ENCODE measurements at places on chromosomes 13 and 19. TPM values are rescaled to one million over a fixed set of nuclear protein-coding genes. Genes with fewer than 3 reads are reported as not detected.

The S1PR5 gene
- total RNA-seq: 1.1 TPM

The ZNF793 gene
- total RNA-seq: 3.5 TPM

The PGLYRP1 gene
- not detected for total RNA-seq

The TGFBR3L gene
- 5.1 TPM for total RNA-seq

The ZNF625 gene
- total RNA-seq: 4.6 TPM

The CRLF1 gene
- total RNA-seq: not detected

The KCTD12 gene
- total RNA-seq: 14.3 TPM

The TBXA2R gene
- 3.0 TPM for total RNA-seq

The GFY gene
- not detected for total RNA-seq

DNA sequence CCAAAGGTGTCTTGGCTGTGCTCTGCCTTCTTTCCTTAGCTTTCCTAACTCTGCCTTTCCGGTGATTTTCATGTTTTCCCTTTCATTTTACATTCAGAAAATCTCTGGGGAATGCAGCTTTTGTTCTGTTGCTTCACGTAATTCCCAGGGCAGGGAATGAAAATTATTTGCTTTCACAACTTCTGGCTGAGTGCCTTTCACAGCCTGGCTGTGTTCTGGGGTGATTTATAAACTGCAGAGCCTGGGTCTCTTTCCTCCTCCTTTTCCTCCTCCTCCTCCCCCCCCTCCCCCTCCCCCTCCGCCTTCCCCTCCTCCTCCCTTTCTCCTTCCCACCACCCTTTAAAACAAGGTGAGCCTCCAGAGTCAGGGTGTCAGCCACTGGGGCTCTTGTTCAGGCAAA, 84.3 kb downstream of the RNASEH2B start:
- H3K27me3 ChIP-seq: no peaks in the 10 kb centered on the region
- H3K4me3 ChIP-seq: no peak overlapping the region
- DNase-seq: no peak
- H3K4me1 ChIP-seq: peaks cover 19% of the 10 kb centered on the region
- H3K27ac ChIP-seq: no peak overlapping the region

DNA sequence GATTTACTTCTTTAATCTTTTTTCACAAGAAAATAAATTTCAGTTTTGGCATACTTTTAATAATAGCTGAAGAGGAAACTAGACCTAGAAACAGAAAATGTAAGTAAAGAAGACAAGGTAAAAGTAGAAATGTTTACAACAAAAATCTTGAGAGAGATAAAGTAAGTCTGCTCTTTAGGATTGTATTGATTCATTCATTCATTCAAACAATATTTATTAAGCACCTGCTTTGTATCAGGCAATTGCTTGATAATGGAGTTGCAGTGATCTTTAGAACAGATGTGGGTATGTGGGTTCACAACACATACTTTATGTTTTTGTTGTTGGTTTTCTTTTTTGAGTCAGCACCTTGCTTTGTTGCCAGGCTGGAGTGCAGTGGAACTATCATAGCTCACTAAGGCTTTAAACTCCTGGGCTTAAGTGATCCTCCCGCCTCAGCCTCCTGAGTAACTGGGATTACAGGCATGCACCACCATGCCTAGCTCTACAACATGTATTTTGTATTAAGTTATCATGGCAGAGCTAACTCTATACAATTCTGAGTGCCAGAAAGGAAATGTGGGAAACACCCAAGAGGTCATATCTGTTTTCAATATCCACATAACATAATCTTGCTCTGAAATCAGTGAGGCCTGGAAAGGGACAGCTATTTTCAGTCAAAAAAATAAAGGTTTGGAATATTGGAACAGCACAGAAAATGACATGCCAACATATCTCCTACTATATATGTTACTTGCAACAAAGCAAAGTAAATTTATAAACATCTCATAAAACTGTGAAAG, 8.8 kb upstream of the SPART start:
- no peak for DNase-seq
- H3K36me3 ChIP-seq: no peaks in the 10 kb centered on the region
- peaks cover 4% of the 10 kb centered on the region for H3K27me3 ChIP-seq
- H3K4me1 ChIP-seq: no peaks in the 10 kb centered on the region
- H3K4me3 ChIP-seq: no peak overlapping the region

GRCh38 chr13:43661161-43661830, 125.5 kb downstream of the ENOX1 start:
- H3K27ac ChIP-seq: no peak overlapping the region
- H3K27me3 ChIP-seq: peaks cover 6% of the 10 kb centered on the region
- no peak for DNase-seq
- H3K4me3 ChIP-seq: no peak overlapping the region

GRCh38 chr19:5017235-5017634, 48.3 kb downstream of the KDM4B start:
- H3K27ac ChIP-seq: no peak overlapping the region
- DNase-seq: no peak
- no peaks in the 10 kb centered on the region for H3K27me3 ChIP-seq
- no peaks in the 10 kb centered on the region for H3K4me1 ChIP-seq

- H3K4me3 ChIP-seq: no peak overlapping the region
- no peaks in the 10 kb centered on the region for H3K4me1 ChIP-seq
- no peak overlapping the region for H3K27ac ChIP-seq
- no peaks in the 10 kb centered on the region for H3K36me3 ChIP-seq
- no peaks in the 10 kb centered on the region for H3K27me3 ChIP-seq
- no peak for DNase-seq
These were observed 373.6 kb downstream of the FGF14 start for GRCh38 chr13:102028206-102028605.

- no peak for DNase-seq
- H3K4me3 ChIP-seq: no peak overlapping the region
- no peaks in the 10 kb centered on the region for H3K27me3 ChIP-seq
- H3K27ac ChIP-seq: no peak overlapping the region
- no peaks in the 10 kb centered on the region for H3K36me3 ChIP-seq
These were observed 344.9 kb upstream of the KLF12 start for GRCh38 chr13:74479124-74479523.

- H3K27ac ChIP-seq: no peak overlapping the region
- no peaks in the 10 kb centered on the region for H3K4me1 ChIP-seq
- DNase-seq: no peak
- no peaks in the 10 kb centered on the region for H3K27me3 ChIP-seq
- no peaks in the 10 kb centered on the region for H3K36me3 ChIP-seq
These were observed 1150.2 kb upstream of the PCDH9 start for GRCh38 chr13:68380041-68380973.

DNA sequence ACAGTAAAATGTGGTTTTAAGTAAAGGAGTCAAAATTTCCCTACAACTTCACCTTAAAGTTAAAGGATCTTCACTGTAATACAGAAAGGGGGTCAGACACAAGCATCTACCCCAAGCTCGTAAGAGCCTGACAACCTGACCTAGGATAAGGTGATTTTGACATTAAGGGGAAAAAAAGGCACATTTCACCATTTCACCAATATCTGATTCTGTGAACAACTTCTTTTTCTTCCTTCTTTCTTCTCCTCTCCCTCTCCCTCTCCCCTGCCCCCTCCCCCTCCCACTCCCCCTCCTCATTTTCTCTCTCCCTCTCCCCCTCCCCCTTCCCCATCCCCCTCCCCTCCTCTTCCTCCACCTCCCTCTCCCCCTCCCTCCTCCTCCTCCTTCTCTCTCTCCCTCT, 796.7 kb upstream of the ARGLU1 start:
- H3K4me3 ChIP-seq: no peak overlapping the region
- H3K4me1 ChIP-seq: no peaks in the 10 kb centered on the region
- H3K27ac ChIP-seq: no peak overlapping the region
- no peaks in the 10 kb centered on the region for H3K36me3 ChIP-seq
- no peak for DNase-seq
- no peaks in the 10 kb centered on the region for H3K27me3 ChIP-seq

DNA sequence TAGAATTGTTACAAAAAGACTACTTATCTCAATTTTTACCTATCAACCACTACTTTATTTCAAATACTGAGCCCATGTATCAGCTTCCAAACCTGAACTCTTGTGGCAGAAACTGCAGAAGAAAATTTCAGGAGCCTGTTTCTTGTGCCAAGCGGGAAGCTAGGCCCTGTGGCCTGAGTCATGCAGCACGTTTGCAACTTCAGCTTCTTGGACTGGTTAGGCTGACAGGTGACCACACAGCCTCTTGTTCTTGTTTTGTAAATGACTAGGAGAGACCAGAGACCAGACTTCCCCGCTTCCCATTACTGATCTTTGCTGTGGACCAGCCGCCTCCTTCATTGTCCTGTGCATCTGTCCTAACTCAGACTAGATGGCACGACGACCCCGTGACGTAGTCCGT, 3.4 kb upstream of the LAMP1 start:
- H3K27me3 ChIP-seq: peaks cover 30% of the 10 kb centered on the region
- H3K4me1 ChIP-seq: peaks cover 22% of the 10 kb centered on the region
- peaks cover 9% of the 10 kb centered on the region for H3K36me3 ChIP-seq
- no peak overlapping the region for H3K4me3 ChIP-seq
- DNase-seq: no peak

- no peaks in the 10 kb centered on the region for H3K4me1 ChIP-seq
- H3K27ac ChIP-seq: no peak overlapping the region
- DNase-seq: no peak
- peaks cover 11% of the 10 kb centered on the region for H3K27me3 ChIP-seq
- H3K36me3 ChIP-seq: no peaks in the 10 kb centered on the region
These were observed 69.1 kb downstream of the MTUS2 start for GRCh38 chr13:28889086-28889732.

GRCh38 chr13:114025405-114025713, 51.5 kb upstream of the C13orf46 start:
- DNase-seq: no peak
- peak overlapping the region; percentile 52 for H3K27ac ChIP-seq
- no peak overlapping the region for H3K4me3 ChIP-seq

GRCh38 chr19:913080-913748, at the start of gene R3HDM4:
Gene R3HDM4, minus strand, starts transcription at chr19:913219. Its CDS starts 62 bp downstream, at chr19:913157.
- DNase-seq: peak; percentile 85
- peak within 1 kb of the TSS; percentile 89 for H3K27ac ChIP-seq
- peak within 1 kb of the TSS; percentile 78 for H3K4me3 ChIP-seq
- peaks cover 29% of the 10 kb centered on the region for H3K4me1 ChIP-seq
- H3K36me3 ChIP-seq: peaks cover 9% of the 10 kb centered on the region

- DNase-seq: no peak
- peaks cover 36% of the 10 kb centered on the region for H3K36me3 ChIP-seq
These were observed 716 bp upstream of the ZNF420 start for GRCh38 chr19:37077501-37077933.

GRCh38 chr13:50446611-50447010, 396.9 kb downstream of the DLEU7 start:
- no peak overlapping the region for H3K4me3 ChIP-seq
- no peaks in the 10 kb centered on the region for H3K27me3 ChIP-seq
- H3K27ac ChIP-seq: no peak overlapping the region
- no peaks in the 10 kb centered on the region for H3K36me3 ChIP-seq

DNA sequence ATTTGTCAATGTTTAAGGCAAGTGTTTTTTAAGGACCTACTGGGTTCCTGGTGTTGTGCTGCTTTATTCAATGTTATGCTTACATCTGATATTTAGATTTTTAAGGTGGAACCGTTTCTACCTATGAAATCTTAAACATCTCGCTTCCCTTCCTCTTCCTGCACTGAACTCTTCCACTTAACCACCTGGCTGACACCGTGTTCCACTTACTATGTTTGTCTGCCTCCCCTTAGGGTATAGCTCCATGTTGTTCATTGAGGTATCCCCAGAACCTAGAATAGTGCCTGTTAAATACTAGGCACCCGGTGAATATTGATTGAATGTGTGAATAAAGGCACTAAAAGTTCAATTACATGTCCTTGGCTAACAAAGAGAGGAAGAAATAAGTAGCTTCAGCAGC, 104.9 kb downstream of the RNF17 start:
- peaks cover 20% of the 10 kb centered on the region for H3K27me3 ChIP-seq
- peaks cover 4% of the 10 kb centered on the region for H3K4me1 ChIP-seq
- no peak for DNase-seq
- H3K36me3 ChIP-seq: no peaks in the 10 kb centered on the region
- no peak overlapping the region for H3K27ac ChIP-seq
- no peak overlapping the region for H3K4me3 ChIP-seq

- peaks cover 8% of the 10 kb centered on the region for H3K36me3 ChIP-seq
- H3K4me3 ChIP-seq: peak overlapping the region; percentile 90
- peak overlapping the region; percentile 97 for H3K27ac ChIP-seq
- peaks cover 28% of the 10 kb centered on the region for H3K4me1 ChIP-seq
These were observed 679 bp upstream of the CDADC1 start for GRCh38 chr13:49246850-49247642.

DNA sequence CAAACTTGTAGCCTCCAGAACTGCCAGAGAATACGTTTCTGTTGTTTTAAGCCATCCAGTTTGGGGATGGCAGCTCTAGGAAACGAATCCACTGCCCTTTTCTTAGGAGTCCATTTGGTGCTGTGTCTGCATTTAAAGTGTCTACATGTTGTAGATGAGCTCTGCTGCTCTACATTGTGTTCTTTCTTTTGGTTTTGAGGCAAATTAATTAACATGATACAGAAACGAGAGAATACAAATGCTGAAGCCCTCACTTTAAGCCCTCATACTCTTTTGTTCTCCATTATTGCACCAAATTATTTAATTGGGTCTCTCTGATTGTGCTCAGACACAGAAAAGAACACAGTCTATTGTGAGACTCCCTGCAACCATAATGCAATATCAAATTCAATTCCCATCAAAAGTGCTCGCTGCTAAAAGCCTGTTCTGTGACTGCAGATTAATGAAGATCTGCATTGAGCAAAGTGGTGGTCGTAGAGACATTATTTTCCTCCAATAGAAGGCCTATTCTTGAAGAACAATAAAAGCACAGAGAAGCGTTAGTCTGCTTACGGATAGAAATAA, 166.3 kb upstream of the SOX21 start:
- no peak for DNase-seq
- H3K4me3 ChIP-seq: no peak overlapping the region
- no peaks in the 10 kb centered on the region for H3K4me1 ChIP-seq
- H3K27ac ChIP-seq: no peak overlapping the region

DNA sequence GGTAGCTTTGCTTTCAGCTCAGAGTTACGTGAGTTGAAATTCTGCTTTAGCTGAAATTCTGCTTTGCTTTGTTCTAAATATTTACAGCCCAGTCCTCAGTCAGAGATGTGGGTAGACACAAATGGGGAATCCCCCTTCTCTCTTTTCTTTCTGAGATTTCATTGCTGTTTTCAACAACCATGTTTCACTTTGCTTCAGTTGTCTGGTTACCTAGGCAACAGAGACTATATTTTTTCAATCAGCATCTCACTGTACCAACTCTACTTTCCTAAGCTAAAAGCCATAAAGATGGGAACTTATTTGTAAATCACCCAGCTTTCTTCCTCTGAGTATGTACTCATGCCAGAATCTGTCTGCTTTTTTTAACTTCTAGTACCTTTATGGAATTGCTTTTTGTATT, 509.0 kb downstream of the OLFM4 start:
- H3K27me3 ChIP-seq: no peaks in the 10 kb centered on the region
- H3K4me3 ChIP-seq: no peak overlapping the region
- DNase-seq: no peak
- no peaks in the 10 kb centered on the region for H3K4me1 ChIP-seq

Measured in activated CD8-positive, alpha-beta T cell treated with anti-CD3 and anti-CD28 coated beads for 36 hours (primary cell).